ENCODE measurements at places on chromosomes 16 and 17. TPM values are rescaled to one million over a fixed set of nuclear protein-coding genes. Genes with fewer than 3 reads are reported as not detected.

- H3K4me1 ChIP-seq = no peaks in the 10 kb centered on the region
- H3K27ac ChIP-seq = no peak overlapping the region
- no peaks in the 10 kb centered on the region for H3K36me3 ChIP-seq
- no peaks in the 10 kb centered on the region for H3K27me3 ChIP-seq
- no peak for DNase-seq
- H3K4me3 ChIP-seq = no peak overlapping the region
These were observed 41.3 kb downstream of the GINS3 start for GRCh38 chr16:58433569-58433951.

DNA sequence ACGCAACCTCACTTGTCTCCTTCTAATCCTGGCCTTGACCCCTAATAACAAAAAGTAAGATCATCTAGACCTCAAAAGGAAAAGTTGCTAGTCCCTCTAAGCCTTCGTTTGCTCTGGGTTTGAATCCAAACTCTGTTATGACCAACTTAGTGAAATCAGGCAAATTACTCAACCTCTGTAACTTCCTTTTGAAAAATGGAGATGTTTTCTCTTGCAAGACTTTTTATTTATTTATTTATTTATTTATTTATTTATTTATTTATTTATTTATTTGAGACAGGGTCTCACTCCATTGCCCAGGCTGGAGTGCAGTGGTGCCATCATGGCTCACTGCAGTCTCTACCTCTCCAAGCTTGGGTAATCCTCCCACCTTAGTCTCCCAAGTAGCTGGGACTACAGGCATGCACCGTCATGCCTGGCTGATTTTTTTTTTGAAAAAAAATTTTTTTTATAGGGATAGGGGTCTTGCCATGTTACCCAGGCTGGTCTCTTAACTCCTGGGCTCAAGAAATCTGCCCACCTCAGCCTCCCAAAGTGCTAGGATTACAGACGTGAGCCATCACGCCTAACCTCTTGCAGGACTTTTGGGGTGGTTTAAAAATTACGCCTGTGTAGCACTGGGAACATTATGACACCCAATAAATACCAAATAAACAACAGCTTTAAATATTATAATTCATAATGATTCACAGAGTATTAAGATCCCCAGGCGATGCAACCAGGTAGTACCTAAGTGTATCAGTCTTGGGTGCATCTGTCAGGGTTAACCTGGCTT is 63.4 kb downstream of the PITPNC1 start:
- H3K27me3 ChIP-seq = no peaks in the 10 kb centered on the region
- H3K4me3 ChIP-seq = no peak overlapping the region

The FAM20A gene
- total RNA-seq = 2.4 TPM

The GAST gene
- not detected for total RNA-seq

The CDH8 gene
- not detected for total RNA-seq

The RASD1 gene
- total RNA-seq = 32.2 TPM

DNA sequence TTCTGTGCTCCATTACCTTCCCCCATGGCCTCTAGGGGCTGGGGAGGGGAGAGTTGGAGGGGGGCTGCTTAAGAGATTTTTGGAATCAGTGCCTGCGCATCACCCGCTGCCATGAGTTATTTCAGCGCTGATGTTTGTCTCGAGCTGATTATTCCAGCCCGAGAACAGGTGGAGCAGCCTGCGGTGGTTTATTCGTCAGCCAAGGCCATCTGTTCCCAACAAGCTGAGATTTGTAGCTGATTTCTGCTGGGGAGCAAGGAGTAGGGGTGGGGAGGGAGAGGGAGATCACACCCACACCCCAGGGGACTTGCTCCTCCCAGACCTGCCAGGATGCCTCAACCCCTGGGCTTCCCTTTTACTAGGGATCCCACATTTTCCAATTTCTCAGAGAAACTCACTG is 23.1 kb downstream of the PIPOX start:
- H3K27me3 ChIP-seq = no peaks in the 10 kb centered on the region
- H3K27ac ChIP-seq = no peak overlapping the region
- no peak overlapping the region for H3K4me3 ChIP-seq
- no peaks in the 10 kb centered on the region for H3K4me1 ChIP-seq
- no peaks in the 10 kb centered on the region for H3K36me3 ChIP-seq

DNA sequence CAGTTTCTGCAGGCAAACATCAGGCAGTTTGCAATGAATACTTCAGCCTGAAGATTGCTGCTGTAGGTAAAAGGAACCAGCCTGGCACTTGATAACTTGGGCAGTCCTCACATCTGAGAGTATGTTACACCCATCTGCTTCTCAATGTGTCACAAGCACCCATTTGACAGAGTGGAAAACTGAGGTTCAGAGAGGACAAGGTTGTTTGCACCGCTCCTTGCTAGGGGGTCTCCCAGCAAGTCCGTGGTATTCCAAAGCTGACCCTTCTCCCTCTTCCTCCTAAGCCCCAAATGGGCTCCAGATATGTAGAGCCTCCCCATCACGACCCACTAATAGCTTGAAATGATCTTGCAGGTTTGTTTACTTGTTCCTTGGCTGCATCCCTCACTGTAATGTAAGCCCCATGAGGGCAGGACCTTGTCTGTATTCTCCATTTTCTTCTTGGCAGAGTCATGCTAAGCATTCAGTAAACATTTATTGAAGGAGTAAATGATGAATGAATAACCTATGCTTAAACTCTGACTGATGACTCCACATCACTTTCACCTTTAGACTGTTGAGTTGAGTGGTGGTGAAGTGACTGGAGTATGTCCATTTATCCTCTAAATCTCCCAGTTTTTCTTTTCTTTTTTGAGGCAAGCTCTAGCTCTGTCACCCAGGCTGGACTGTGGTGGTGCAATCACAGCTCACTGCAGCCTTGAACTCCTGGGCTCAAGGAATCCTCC is 26.4 kb downstream of the HNF1B start:
- no peak overlapping the region for H3K4me3 ChIP-seq
- no peaks in the 10 kb centered on the region for H3K36me3 ChIP-seq
- H3K4me1 ChIP-seq = no peaks in the 10 kb centered on the region
- H3K27ac ChIP-seq = peak overlapping the region; percentile 45
- H3K27me3 ChIP-seq = no peaks in the 10 kb centered on the region
- DNase-seq = no peak
